Regular cardiac myocyte (primary cell): ENCODE measurements at places on chromosomes 4 and X. TPM values are rescaled to one million over a fixed set of nuclear protein-coding genes. Genes with fewer than 3 reads are reported as not detected.

MAP7D2 gene
- total RNA-seq = 0.38 and 0.56 TPM in 2 replicates

SPIN2A gene
- total RNA-seq = 0.28 and 0.38 TPM in 2 replicates

CNKSR2 gene
- total RNA-seq = 2.3 and 3.1 TPM in 2 replicates

GLOD5 gene
- not detected in 2 replicates for total RNA-seq

ARHGAP36 gene
- not detected in 2 replicates for total RNA-seq
